ENCODE measurements at places on chromosomes 12 and 14.

- no peak for DNase-seq
Measured at GRCh38 chr12:123645878-123646277, 12.2 kb downstream of the GTF2H3 start.

- no peak for DNase-seq
Measured at GRCh38 chr14:29716150-29716549, 211.5 kb downstream of the PRKD1 start.

- DNase-seq = no peak
Measured at GRCh38 chr12:6954316-6955107, 3.4 kb downstream of the PTPN6 start.

- DNase-seq = no peak
Measured at GRCh38 chr14:67952786-67953185, 133.2 kb downstream of the RAD51B start.

DNA sequence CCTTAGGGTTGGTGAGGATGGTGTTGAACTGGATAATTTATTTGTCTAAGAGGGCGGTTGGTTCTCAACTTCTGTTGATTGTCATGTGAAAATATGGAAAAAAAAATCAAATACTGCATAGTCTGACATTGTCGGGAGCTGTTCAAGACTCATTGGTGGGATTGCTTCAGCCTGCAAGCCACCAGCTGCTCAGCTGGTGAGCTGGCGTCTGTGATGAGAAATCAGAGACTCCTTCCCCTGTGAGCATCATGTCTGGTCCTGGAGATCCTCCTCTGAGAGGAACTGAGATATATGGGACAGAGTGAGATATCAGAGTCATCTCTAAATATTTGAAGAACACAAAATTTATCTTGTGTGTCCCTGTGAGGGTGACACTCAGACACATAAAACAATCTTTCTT is 49.9 kb downstream of the TRIM9 start:
- no peak for DNase-seq

GRCh38 chr12:69688471-69689427 is 10.4 kb downstream of the BEST3 start:
- DNase-seq = no peak

DNA sequence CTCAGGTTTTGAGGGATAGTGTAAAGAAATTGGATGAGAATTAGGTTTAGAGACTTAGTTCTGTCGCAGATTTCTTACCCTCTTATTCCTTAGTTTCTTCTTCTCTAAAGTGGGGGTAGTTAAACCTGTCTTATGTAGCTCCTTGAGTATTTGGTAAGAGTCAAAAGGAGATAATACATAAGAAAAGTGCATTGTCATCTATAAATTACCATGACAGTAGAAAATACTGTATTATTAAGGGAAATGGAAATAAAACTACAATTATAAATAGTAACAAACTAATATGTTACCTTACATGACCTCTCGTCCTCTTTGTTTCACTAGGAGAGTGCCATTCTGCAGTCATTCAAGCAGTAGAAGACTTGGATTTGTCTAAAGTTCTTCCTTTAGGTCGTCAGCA is 49.0 kb downstream of the UTP20 start:
- no peak for DNase-seq

GRCh38 chr12:70758494-70758845 is 121.2 kb upstream of the PTPRB start:
- no peak for DNase-seq

DNA sequence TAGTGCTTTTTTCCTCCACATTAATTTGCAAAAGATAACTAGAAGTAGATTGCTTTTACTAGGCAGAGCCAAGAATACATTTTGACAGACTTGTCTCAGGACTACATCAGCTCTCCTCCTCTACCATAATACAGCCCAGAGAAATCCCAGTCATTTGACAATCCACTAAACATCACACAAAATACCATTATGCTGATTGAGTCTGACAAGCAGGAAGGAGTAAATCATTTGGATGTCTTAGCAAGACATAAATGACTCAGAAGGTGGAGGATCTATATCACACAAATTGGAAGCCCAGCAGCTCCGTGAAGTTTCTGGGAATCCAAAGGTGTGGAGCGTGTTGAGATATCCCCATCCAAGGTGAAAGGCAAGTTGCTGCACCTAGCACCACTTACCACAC is 75.4 kb upstream of the FKBP4 start:
- DNase-seq = no peak

DNA sequence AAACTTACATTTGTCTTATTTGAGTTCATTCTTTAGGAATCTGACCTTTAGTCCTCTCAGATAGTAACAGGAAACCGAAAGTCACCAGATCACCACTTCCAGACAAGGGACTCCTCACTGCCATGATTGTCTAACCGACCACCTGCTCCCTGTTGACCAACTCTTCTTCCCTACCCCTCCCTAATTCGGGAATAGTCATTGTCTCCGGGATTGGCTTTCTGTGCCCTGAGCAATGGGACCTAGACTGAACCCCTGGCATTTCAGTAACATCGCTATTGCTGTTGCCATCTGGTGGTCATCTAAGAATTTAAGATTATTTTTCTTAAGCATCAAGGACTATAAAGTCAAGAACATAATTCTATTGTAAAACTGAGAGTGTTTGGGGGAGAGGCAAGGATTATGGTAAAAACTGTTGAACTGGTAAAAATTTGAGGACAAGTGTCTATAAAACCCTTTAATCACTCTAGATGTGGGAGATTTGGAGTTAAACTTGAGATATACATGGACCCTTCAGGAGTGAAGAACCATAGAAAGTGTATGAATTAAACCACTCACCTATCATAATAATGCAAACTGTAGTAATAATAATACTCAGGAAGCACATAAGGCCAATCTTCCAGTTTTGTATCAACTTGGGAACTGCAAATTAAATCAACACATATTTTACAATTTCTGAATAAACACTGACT is 6.3 kb downstream of the CLEC2A start:
- DNase-seq = peak; percentile 10

- no peak for DNase-seq
Measured at GRCh38 chr12:14768823-14769405, 34.4 kb downstream of the WBP11 start.

DNA sequence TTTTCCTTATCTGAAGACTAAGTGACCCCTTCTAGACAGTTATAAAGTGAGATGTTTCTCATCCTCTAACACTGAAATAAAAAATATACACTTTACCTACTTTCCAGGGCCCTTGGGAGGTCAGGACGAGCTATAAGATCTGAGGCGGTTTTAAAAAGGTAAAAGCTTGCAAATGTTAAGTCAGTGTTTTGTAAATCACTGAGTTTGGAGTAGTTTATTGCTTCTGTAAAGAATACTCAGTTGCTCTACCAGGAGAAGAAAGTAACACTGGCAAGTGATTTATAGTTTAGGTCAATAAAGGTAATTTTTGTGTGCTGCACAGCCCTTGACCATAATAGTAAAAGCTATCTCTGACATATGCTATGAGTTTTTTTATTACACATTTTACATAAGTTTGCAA is 584.5 kb downstream of the TMTC2 start:
- DNase-seq = no peak

DNA sequence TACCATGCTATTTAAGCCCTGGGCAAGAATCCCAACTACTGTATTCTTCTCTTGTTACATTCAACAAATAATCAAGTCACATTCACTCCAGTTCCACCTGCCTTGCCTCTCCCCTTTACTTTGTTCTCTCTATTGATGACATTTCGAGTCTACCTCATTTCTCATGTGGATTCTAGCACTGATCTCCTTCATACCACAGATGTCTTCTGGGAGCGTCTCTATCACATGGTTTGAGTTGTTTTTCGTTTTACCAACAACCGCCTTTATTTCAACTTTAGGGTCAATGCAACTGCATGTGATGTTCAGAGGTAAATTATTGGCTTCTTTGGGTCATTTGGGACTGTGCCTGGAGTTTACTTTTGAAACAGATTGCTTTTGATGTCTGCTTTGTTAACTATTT is 40.7 kb downstream of the OTOGL start:
- no peak for DNase-seq

GRCh38 chr12:53063708-53064612 is 14.1 kb downstream of the TNS2 start:
- no peak for DNase-seq

- DNase-seq = no peak
Measured at GRCh38 chr14:24036169-24036962, 15.4 kb upstream of the CARMIL3 start.

- DNase-seq = peak; percentile 34
Measured at GRCh38 chr12:104049278-104049902, 597 bp downstream of the GLT8D2 start.

- DNase-seq = no peak
Measured at GRCh38 chr14:74667758-74668157, 45.1 kb downstream of the AREL1 start.

DNA sequence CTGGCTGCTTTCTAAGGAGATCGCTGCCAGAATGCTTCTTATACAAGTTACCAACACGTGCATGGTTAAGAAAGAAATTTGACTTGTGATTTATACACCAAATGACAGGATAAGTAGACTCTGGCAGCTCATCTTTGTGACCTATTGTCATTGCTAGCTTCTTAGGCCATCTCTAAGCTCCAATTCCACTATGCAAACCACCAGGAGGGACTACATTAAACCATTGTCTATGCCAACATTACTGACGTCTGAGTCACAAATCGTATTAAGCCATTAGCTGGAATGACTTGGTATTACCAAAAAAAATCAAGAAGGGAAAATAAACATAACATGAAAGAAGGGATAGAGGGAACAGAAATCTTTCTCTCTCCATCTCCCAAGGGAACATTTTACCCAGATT is 15.8 kb upstream of the VPS33A start:
- no peak for DNase-seq

DNA sequence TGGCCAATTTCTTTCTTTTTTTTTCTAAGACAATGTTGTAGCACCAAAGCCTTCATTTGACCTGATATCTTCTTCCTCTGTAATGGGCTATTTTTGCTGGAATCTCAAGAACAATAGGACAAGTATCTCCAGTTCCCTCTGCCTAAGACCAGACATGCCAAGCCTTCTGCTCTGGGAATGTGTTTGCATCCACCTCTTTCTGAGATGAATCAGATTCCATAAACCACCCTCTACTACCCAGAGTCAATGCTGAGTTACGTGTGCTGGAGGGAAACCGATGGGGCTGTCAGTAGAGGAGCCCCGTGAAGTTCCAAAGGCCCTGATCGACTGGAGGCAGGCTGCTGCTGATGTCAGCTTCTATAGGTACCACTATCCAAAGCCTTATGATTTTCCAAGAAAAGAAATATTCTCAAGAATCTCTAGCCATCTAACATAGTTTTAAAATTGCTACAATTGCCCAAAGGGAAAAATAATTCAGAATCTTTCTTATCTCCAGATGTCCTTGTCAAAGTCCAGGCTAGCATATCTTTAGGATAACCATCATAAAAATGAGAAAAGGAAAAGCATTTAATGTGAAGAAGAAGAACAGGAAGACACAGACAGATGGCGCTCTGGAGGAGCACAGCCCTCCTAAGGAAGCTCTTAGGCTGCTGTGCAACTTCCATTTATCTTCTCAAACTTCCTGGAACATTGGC is 101.9 kb downstream of the SLC8A3 start:
- no peak for DNase-seq

- DNase-seq = no peak
Measured at GRCh38 chr12:104593482-104593881, 136.7 kb downstream of the CHST11 start.

DNA sequence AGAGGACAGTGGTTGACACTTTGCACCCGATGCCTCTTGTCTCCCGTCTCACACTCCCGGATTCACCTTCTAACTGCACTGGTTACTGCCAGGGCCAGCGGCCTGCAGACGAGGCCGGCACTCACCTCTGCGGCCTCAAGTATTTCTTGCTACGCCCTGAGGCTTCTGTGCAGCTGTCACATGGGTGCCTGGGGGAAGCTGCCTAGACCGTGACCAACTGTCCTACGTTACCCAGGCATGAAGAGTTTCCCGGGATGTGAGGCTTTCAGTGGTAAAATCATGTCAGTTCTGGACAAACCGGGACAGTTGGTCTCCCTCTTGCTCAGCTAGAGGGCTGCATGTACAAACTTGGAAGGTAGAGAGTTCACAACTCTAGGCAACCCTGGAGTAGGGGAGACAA is 274.5 kb downstream of the GLT1D1 start:
- DNase-seq = peak; percentile 2

- DNase-seq = no peak
Measured at GRCh38 chr12:32918890-32919801, 22.6 kb upstream of the PKP2 start.

- no peak for DNase-seq
Measured at GRCh38 chr12:118999107-118999506, 17.8 kb downstream of the SRRM4 start.

DNA sequence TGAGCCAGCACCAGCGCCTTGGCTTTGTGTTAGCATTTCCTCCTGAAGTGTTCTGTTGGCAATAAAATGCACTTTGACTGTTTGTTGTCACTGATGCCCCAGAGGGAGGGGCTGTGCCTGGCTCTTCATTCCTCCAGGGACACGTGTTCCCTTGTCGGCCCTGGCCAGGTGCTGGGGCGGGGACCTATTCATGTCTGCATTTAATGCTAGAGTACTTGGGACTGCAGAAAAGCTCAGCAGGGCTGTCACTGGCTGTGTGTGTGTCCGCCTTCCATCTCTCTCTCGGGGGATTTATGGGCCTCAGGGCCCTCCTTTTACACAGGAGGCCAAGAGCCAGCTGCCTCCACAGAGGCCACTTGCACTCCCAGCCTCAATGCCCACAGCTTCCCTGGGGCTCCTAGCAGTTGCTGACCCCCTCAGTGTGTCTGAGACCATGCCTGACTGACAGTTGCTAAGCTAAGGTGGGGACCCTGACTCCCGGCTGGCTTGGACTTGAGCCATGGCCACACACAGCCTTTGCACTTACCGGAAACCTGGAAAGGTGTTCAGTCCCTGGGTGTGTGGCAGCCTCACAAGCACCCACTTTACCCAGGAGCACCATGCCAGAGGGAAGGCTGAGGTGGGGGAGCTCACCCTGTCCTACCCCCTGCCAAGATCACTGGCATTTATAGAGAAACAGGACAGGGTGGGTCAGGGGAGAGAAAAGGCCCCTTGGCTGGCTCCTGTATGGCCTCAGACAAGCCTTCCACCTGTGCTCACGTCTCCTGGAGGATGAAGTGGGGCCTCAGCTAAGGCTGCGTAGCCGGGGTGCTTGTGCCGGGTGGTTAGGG is 27.8 kb downstream of the HIP1R start:
- no peak for DNase-seq

GRCh38 chr14:69226736-69227135 is 33.2 kb upstream of the GALNT16 start:
- DNase-seq = no peak

GRCh38 chr12:46020768-46021167 is 30.4 kb upstream of the SCAF11 start:
- DNase-seq = no peak

GRCh38 chr14:91867316-91867988 is at the start of gene TC2N:
TC2N (minus strand) TSS chr14:91867536; CDS start chr14:91813769, 53,767 bp downstream.
- no peak for DNase-seq

DNA sequence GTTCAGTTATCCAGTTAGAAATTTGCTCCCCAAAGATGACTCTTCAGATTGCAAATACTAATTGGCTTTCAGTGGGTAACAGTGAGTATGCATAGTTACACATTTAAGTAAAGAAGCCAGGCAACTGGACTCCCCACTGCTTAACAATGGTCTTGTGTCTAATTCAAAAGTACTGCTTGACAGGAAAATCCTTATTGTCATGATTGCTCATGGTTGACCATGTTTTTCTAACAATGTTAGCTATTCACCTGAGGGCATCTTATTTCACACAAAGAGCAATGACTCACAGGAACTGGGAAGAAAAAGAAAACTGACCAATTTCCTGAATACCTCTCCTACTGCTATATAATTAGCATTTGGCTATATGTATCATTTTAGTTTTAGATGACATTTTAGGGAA is 33.7 kb upstream of the ALG10B start:
- DNase-seq = no peak

GRCh38 chr12:99686142-99686541 is 38.6 kb downstream of the GARIN6 start:
- DNase-seq = no peak

- DNase-seq = no peak
Measured at GRCh38 chr12:27009881-27010301, 4.3 kb downstream of the TM7SF3 start.
